ENCODE measurements at places on chromosomes 1 and 21.

DNA sequence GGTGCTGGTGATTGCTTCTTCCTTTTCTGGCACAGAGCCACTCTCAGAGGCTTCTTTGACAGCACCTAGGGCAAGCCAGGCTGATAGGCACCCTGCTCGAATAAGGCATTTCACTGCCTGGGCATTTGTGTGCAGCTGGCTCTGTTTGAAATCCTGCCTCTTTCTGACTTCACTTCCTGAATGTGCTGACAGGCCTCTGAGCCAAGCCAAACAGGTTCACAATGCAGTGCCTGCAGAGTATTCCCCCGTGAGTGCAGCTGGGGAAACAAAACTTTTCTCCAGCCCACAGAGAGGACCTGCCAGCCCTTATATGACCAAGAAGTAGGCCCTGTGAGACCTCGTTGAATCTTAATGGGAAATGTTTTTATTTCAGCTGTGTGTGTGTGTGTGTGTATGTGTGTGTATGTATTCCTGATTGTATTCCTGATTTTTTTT lies 10.4 kb downstream of the JUN start:
- H3K4me3 ChIP-seq: no peak overlapping the region
- no peaks in the 10 kb centered on the region for H3K4me1 ChIP-seq
- no peak for DNase-seq
- H3K27me3 ChIP-seq: no peaks in the 10 kb centered on the region
- no peak overlapping the region for H3K27ac ChIP-seq

- no peaks in the 10 kb centered on the region for H3K27me3 ChIP-seq
- H3K27ac ChIP-seq: no peak overlapping the region
- no peak overlapping the region for H3K4me3 ChIP-seq
- peak; percentile 45 for DNase-seq
- peaks cover 18% of the 10 kb centered on the region for H3K4me1 ChIP-seq
These were observed 43.2 kb upstream of the TACSTD2 start for GRCh38 chr1:58620259-58620658.

- no peaks in the 10 kb centered on the region for H3K36me3 ChIP-seq
- no peak overlapping the region for H3K4me3 ChIP-seq
- H3K4me1 ChIP-seq: 0 out of 2 replicates have a peak, but pooled peaks cover 5% of the 10 kb centered on the region
- DNase-seq: no peak
These were observed 79.5 kb downstream of the DISC1 start for GRCh38 chr1:231705806-231706760.

GRCh38 chr21:24175106-24175505 lies 1432.2 kb downstream of the MRPL39 start:
- no peaks in the 10 kb centered on the region for H3K4me1 ChIP-seq
- H3K36me3 ChIP-seq: no peaks in the 10 kb centered on the region
- H3K27me3 ChIP-seq: no peaks in the 10 kb centered on the region
- H3K4me3 ChIP-seq: no peak overlapping the region

GRCh38 chr1:9909234-9910046 lies 629 bp downstream of the CTNNBIP1 start:
- no peaks in the 10 kb centered on the region for H3K36me3 ChIP-seq
- H3K4me1 ChIP-seq: peaks cover 22% of the 10 kb centered on the region
- DNase-seq: peak; percentile 52
- H3K4me3 ChIP-seq: peak overlapping the region; percentile 80
